ENCODE measurements at places on chromosomes 1 and 21.

- DNase-seq = no peak
These were observed 223.1 kb upstream of the PLXNA2 start for GRCh38 chr1:208467151-208467780.

DNA sequence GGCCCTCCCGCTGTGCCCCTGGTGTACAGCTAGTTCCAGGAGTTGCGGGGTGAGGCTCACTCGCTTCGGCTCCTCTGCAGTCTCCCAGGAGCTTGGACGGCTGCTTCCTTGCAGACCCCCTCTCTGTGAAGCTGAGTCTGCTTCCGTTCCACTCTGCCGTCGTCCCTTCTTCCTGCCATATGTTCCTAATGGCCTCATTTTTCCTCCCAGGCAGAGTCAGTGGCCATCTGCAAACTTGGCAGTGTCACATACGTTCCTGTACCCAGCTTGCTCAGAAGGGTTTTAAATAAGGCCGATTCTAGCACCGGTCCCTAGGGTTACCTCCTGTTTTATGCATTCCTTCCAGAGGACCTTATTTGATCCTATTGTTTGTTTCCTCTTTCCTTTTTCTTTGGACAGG lies 21.3 kb downstream of the ACTL8 start:
- DNase-seq = no peak

DNA sequence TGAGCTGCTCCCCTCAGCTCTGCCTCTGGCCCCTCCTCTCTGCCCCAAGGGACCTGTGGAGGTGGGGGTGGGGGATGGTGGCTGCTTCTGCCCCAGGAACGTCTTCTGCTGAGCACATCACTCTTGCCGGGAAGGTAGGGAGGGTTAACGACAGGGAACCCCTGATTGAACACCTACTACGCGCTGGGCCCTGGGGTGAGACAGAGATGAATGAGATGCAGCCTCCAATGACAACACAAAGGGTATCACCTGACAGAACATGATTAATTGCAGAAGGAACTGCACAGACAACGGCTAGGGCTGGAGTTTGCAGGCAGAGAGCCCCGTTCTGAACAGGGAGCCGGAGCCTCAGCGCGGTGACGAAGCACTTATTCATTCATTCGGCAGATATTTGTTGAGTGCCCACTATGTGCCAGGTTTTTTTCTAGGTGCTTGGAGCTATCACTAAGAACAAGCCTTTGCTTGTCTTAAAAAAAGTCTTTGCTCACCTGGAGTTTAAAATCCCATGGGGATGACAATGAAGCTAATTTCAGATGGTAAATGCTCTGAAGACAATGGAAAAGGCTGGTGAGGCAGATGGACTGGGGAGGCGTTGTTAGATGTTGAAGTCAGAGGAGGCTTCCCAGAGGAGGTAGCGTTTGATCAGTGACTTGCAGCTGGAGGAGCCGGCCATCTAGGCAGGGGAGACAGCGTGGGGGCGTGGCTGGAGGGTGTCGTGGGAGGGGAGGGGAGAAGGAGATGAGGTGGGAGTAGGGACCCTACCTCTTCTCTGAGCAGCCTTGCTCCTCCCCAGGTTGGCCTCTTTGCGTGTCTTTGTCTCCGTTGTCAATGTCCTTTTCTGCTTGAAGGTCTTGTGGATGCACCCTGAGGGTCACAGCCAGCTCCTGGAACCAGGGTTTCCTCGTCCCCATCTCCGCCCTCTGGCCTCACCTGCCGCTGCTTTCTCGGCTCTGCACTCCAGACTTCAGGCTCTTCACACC lies 103.1 kb upstream of the CSF3R start:
- DNase-seq = no peak

GRCh38 chr1:182255494-182255893 lies 136.1 kb downstream of the GLUL start:
- no peak for DNase-seq

DNA sequence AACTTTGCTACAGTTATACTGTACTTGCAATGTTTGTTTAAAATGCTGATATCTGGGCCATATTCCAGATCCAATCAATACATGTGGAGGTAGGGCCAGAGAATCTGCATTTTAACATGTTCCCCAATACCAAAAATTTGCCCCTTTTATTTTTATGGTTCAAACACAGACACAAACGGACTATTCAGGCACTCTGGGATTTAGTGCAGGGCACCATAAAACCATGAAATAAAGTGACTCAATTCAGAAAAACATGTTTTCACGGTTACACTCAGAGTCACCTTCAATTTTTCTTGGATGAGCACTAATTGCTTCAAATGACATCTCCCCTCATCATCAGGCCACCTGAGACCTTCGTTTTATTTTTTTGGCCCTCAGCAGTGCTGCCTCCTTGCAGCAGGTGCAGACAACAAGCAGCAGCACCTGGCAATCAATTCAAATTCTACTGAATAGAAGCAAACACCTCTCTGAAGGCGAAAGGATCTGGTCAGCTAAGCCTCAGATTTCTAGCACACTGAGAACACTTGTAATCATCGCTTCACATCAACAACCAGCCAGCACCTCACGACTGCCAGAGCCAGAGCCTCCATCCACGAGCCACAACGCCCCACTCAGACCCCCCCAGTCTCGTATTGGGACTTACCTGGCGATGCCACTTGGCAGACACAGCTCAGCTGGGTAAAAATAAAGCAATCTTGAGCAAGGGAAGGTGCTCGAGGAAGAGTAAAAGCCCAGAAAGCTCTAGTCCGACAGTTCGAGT lies 1.1 kb downstream of the ERO1B start:
- DNase-seq = no peak

- DNase-seq = no peak
These were observed 6.2 kb upstream of the YRDC start for GRCh38 chr1:37814252-37814651.
